Activated CD8-positive, alpha-beta T cell treated with anti-CD3 and anti-CD28 coated beads, Interleukin-2, amount 10 ng/mL, durations not matched to agents 7 days and 5 days (primary cell): ENCODE measurements at places on chromosomes 1 and 21. TPM values are rescaled to one million over a fixed set of nuclear protein-coding genes. Genes with fewer than 3 reads are reported as not detected.
A peak's percentile ranks its signal among the peaks of the same experiment; 100 is the strongest.

DNA sequence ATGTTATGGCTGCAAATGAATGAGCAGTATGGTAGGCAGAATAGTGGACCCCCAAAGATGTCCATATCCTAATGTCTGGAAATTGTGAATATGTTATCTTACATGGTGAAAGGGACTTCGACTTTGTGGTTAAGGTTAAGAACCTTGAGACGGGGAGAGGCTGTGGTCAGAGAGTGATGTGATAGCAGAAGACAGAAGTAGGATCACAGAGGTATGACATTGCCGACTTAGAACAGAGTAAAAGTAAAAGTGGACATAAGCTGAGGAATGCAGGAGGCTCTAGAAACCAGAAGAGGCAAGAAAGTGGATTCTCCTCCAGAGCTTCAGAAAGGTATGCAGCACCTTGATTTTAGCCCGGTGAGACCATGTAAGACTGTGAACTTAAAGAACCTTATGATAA, 74.6 kb downstream of the CTH start:
- no peak overlapping the region for H3K27ac ChIP-seq
- no peaks in the 10 kb centered on the region for H3K36me3 ChIP-seq
- no peak overlapping the region for H3K4me3 ChIP-seq
- H3K27me3 ChIP-seq, result peaks cover 3% of the 10 kb centered on the region

- no peak overlapping the region for H3K4me3 ChIP-seq
- H3K36me3 ChIP-seq, result no peaks in the 10 kb centered on the region
- no peak for DNase-seq
- no peak overlapping the region for H3K27ac ChIP-seq
Measured at GRCh38 chr21:27690426-27690825, 723.5 kb upstream of the ADAMTS5 start.

The TINAGL1 gene
- total RNA-seq, result not detected

- H3K36me3 ChIP-seq, result peaks cover 27% of the 10 kb centered on the region
- no peaks in the 10 kb centered on the region for H3K27me3 ChIP-seq
- peak; percentile 90 for DNase-seq
- H3K4me3 ChIP-seq, result peak overlapping the region; percentile 90
Measured at GRCh38 chr1:154559466-154560044, 1.1 kb upstream of the UBE2Q1 start.

GRCh38 chr1:185824106-185824505, 89.9 kb downstream of the HMCN1 start:
- no peaks in the 10 kb centered on the region for H3K36me3 ChIP-seq
- H3K27me3 ChIP-seq, result peaks cover 5% of the 10 kb centered on the region
- no peaks in the 10 kb centered on the region for H3K4me1 ChIP-seq
- no peak overlapping the region for H3K27ac ChIP-seq
- no peak overlapping the region for H3K4me3 ChIP-seq

- no peak overlapping the region for H3K4me3 ChIP-seq
- H3K4me1 ChIP-seq, result peaks cover 3% of the 10 kb centered on the region
- H3K36me3 ChIP-seq, result peaks cover 78% of the 10 kb centered on the region
- DNase-seq, result no peak
Measured at GRCh38 chr1:168252204-168252733, 26.5 kb downstream of the SFT2D2 start.

DNA sequence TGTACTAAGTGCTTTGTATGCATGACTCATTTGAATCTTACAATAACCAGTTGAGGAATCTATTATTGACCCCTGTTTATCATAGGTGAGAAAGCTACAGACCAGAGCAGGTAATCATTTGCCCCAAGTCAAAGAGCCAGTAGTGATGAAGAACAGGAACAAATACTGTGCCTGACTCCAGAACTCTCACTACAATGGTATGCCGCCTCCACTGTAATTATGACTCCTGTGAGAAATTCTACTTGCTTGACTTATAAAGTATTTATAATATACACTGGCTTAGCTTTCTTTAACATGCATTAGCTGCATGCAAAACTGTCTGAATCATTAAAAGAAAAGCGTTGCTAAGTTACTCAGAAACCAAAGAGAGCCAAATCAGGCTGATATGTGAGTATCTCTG, 92.6 kb downstream of the ZNF281 start:
- no peaks in the 10 kb centered on the region for H3K4me1 ChIP-seq
- H3K4me3 ChIP-seq, result no peak overlapping the region
- H3K36me3 ChIP-seq, result no peaks in the 10 kb centered on the region
- H3K27ac ChIP-seq, result no peak overlapping the region
- peaks cover 30% of the 10 kb centered on the region for H3K27me3 ChIP-seq
- DNase-seq, result no peak

DNA sequence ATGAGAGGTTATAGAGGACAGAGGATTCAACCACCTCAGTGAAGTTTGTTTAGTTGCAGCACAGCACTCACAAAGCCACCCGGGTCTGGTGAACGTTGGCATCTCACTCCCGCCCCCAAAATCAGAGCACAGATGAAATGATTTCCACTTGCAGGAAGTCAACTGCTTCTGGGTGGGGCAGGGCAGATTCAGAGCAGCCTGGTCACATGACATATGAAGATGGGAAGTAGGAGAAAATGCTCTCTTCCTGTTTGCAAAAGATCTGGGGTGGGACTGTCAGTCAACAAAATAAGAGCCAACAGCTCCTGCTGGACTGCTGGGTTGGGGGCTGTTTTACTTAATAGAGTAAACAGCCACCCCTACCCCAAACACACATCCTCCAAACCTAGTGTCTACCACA, 43.2 kb downstream of the LRRC71 start:
- H3K27me3 ChIP-seq, result peaks cover 21% of the 10 kb centered on the region
- H3K4me3 ChIP-seq, result peak overlapping the region; percentile 81
- peak; percentile 73 for DNase-seq
- H3K36me3 ChIP-seq, result peaks cover 7% of the 10 kb centered on the region
- H3K27ac ChIP-seq, result peak overlapping the region; percentile 87

DNA sequence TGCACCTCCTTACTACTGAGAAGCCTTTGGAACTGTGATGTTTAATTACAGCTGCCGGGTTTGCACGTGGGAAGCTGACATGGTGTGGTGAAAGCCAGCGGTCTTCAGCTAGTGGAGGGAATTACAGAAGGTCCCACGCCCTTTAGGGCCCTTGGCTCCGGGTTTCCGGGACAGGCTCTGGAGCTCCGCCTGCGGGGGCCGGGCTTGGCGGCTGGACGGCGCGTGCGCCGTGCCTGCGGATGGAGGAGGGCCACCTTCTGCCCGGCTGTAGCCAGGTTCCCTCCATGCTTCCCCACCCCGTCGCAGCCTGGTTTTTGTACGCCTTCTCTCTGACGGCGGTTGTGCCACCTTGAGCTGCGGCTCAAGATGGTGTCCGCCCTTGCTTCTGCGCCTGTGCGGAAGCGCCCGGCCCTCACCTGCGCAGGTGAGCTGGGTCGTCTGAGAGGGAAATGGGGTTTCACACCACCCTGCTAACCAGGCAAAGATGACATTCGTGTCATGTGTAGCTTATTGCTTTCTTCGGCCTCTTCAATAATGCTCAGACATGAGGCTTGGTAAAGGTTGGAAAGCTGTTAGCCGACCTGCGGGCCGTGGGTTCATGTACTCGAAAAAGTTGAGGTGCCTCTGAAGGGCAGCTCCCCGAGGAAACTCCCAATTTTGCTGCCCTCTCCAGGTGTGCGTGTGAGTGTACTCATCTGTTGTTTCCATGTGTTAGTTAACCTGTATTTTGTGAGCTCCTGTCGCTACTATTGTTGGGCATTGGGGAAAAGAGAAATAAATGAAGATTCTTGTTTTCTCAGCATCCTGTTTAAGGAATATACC, 36.6 kb upstream of the OPRD1 start:
- peaks cover 13% of the 10 kb centered on the region for H3K36me3 ChIP-seq
- peaks cover 3% of the 10 kb centered on the region for H3K27me3 ChIP-seq
- peak overlapping the region; percentile 63 for H3K4me3 ChIP-seq
- DNase-seq, result peak; percentile 71

GRCh38 chr1:20724364-20725188, 6.8 kb upstream of the KIF17 start:
- H3K27ac ChIP-seq, result no peak overlapping the region
- H3K4me3 ChIP-seq, result no peak overlapping the region
- peaks cover 17% of the 10 kb centered on the region for H3K27me3 ChIP-seq
- H3K4me1 ChIP-seq, result no peaks in the 10 kb centered on the region
- no peaks in the 10 kb centered on the region for H3K36me3 ChIP-seq
- no peak for DNase-seq

DNA sequence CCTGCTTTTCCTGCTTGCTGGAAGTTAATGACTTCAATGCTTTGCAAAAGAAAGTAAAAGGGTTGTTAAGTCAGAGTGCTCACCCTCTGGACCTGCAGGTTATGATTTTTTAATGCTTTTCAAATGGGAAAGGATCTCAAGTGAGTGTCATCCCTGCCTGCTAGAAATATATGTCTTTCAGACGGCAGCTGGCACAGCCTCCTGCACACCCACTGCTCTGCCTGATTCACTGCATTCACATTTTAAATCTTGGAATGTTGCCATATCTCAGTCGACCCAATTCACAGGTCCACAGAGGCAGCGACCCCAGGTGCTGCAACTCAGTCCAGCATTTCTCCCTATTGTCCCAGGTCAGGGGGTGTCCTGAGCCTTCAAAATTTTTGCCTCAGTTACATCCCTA, 10.7 kb downstream of the DUSP23 start:
- DNase-seq, result no peak
- no peak overlapping the region for H3K27ac ChIP-seq
- H3K4me3 ChIP-seq, result no peak overlapping the region
- H3K27me3 ChIP-seq, result peaks cover 22% of the 10 kb centered on the region
- H3K4me1 ChIP-seq, result no peaks in the 10 kb centered on the region

The SMCP gene
- not detected for total RNA-seq

- H3K36me3 ChIP-seq, result no peaks in the 10 kb centered on the region
- no peaks in the 10 kb centered on the region for H3K27me3 ChIP-seq
- H3K27ac ChIP-seq, result peak overlapping the region; percentile 55
- H3K4me3 ChIP-seq, result no peak overlapping the region
Measured at GRCh38 chr1:109083923-109084322, 6.6 kb upstream of the TMEM167B start.

DNA sequence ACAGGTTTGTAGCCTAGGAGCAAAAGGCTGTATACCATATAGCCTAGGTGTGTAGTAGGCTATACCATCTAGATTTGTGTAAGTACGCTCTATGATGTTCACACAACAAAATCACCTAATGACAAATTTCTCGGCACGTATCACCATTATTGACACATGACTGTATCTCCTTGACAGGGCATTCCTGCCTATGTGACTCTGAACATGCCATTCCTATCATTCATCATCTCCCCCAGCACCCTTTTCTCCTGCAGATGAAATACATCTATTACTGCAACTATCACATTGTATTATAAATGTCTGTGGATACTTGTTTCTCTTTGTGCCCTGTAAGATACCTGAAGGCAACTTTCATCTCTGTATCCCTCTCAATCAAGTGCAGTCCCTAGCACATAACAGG, 29.9 kb downstream of the TP53BP2 start:
- H3K27ac ChIP-seq, result no peak overlapping the region
- peaks cover 19% of the 10 kb centered on the region for H3K4me1 ChIP-seq
- H3K4me3 ChIP-seq, result no peak overlapping the region
- peaks cover 27% of the 10 kb centered on the region for H3K36me3 ChIP-seq
- H3K27me3 ChIP-seq, result no peaks in the 10 kb centered on the region
- no peak for DNase-seq

The CFHR2 gene
- total RNA-seq, result not detected

The IFI6 gene
- total RNA-seq, result 272 TPM

GRCh38 chr1:235351441-235351840, 15.8 kb upstream of the TBCE start:
- H3K4me1 ChIP-seq, result no peaks in the 10 kb centered on the region
- DNase-seq, result no peak
- no peak overlapping the region for H3K4me3 ChIP-seq
- H3K36me3 ChIP-seq, result no peaks in the 10 kb centered on the region
- peaks cover 4% of the 10 kb centered on the region for H3K27me3 ChIP-seq
- H3K27ac ChIP-seq, result no peak overlapping the region

The ECM1 gene
- total RNA-seq, result 0.71 TPM

GRCh38 chr1:54014009-54014629, 3.9 kb downstream of the LDLRAD1 start:
- H3K4me1 ChIP-seq, result no peaks in the 10 kb centered on the region
- H3K4me3 ChIP-seq, result no peak overlapping the region
- H3K27me3 ChIP-seq, result peaks cover 2% of the 10 kb centered on the region
- no peak overlapping the region for H3K27ac ChIP-seq
- no peak for DNase-seq

GRCh38 chr1:172359491-172359999, 60.9 kb upstream of the C1orf105 start:
- no peaks in the 10 kb centered on the region for H3K36me3 ChIP-seq
- H3K27ac ChIP-seq, result peak overlapping the region; percentile 77
- H3K4me3 ChIP-seq, result no peak overlapping the region
- H3K27me3 ChIP-seq, result no peaks in the 10 kb centered on the region

- no peak overlapping the region for H3K4me3 ChIP-seq
- H3K27ac ChIP-seq, result peak overlapping the region; percentile 58
- peaks cover 64% of the 10 kb centered on the region for H3K4me1 ChIP-seq
- no peaks in the 10 kb centered on the region for H3K27me3 ChIP-seq
- DNase-seq, result no peak
Measured at GRCh38 chr1:230278376-230278775, 147.8 kb downstream of the PGBD5 start.

DNA sequence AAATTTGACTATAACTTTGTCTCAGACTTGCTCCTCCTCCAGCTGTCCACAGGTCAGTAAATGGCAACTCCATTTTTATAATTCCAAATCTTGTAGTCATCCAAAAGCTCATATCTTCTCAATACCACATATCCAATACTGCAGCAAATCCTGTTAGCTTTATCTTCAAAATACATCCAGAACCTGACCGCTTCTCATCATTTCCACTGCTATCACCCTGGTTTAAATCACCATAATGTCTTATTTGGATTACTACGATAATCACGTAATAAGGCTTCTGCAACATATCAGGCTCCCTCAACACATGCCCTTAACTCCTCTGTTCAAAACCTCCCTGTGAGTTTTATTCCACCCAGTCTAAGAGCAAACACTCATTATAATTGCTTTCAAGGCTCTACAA, 34.5 kb downstream of the ERO1B start:
- no peaks in the 10 kb centered on the region for H3K4me1 ChIP-seq
- no peak for DNase-seq

- no peak overlapping the region for H3K27ac ChIP-seq
- no peak overlapping the region for H3K4me3 ChIP-seq
- peaks cover 2% of the 10 kb centered on the region for H3K27me3 ChIP-seq
- DNase-seq, result no peak
Measured at GRCh38 chr21:42716074-42716473, 62.7 kb downstream of the PDE9A start.

DNA sequence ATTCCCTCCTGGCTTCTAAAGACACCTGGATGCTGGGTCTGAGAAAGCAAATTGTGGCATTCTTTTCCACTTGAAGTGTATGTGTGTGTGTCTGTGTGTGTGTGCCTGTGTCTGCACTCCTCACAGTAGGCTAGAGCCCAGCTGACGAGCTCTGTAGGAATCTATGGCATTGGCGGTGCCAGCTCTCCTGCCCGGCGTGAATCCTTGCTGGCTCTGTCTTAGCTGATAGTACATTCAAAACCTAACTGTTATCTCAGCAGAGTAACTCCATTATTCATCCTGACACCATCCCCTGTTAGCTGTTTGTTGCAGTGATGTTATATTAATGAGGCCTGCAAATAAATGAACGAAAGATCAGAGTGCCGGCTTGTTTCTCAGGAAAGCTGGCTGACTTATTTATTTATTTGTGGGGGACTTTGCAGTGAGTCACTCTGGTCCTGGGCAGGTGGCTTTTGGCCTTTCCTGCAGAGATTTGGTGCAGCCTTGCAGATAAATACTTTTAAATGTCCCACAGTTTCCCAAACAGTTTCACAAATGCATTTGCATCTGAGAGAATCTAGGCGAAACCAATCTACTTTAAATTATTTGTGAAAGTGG, 160.6 kb upstream of the CD34 start:
- no peak for DNase-seq
- H3K4me1 ChIP-seq, result no peaks in the 10 kb centered on the region
- no peak overlapping the region for H3K4me3 ChIP-seq
- H3K36me3 ChIP-seq, result no peaks in the 10 kb centered on the region

The ATG4C gene
- 8.6 TPM for total RNA-seq
